ENCODE measurements at places on chromosomes 11 and 22.
A peak's percentile ranks its signal among the peaks of the same experiment; 100 is the strongest.

GRCh38 chr22:46737976-46738646, at the start of gene CERK:
Gene CERK, minus strand, starts transcription at chr22:46738252. Its CDS starts 104 bp downstream, at chr22:46738148.
- DNase-seq, result peak; percentile 51

DNA sequence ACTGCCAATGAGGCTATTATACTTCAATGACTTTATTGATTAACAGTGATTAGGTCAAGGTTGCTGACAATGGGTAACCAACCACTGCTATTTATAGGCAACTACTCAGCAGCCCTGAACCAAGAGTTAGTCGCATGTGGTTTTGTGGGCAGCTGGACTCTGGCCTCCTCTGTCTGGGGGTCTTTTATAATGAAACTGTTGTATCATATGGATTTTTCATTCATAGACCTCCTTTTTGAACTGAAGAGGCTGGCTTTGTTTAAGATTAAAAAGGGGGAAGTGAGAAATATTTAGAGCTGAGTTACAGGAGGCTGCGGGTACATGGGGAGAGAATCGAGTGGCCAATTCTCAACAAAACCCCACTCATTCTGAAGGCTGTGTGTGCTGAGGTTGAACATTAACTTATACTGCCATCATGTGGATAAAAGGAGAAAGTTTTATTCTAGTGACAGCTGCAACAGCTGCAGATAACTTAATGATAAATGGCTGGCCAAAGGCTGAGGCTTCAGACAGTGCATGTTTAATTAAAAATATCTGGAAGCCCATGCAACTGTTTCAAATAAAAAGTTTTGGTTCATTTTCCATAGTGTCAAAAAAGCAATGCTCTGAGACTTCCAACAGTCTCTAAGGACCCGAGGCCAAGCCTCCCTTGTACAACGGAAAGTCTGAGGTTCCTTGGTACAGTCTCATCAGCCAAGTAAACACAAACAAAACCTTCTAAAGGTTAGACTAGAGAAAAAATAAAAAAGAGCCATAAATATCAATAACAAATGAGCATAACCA, 682.6 kb downstream of the KCNA4 start:
- no peak for DNase-seq

GRCh38 chr11:131662993-131663392, 292.6 kb downstream of the NTM start:
- no peak for DNase-seq

- no peak for DNase-seq
These were observed 315.1 kb downstream of the LARGE1 start for GRCh38 chr22:33605221-33605620.

DNA sequence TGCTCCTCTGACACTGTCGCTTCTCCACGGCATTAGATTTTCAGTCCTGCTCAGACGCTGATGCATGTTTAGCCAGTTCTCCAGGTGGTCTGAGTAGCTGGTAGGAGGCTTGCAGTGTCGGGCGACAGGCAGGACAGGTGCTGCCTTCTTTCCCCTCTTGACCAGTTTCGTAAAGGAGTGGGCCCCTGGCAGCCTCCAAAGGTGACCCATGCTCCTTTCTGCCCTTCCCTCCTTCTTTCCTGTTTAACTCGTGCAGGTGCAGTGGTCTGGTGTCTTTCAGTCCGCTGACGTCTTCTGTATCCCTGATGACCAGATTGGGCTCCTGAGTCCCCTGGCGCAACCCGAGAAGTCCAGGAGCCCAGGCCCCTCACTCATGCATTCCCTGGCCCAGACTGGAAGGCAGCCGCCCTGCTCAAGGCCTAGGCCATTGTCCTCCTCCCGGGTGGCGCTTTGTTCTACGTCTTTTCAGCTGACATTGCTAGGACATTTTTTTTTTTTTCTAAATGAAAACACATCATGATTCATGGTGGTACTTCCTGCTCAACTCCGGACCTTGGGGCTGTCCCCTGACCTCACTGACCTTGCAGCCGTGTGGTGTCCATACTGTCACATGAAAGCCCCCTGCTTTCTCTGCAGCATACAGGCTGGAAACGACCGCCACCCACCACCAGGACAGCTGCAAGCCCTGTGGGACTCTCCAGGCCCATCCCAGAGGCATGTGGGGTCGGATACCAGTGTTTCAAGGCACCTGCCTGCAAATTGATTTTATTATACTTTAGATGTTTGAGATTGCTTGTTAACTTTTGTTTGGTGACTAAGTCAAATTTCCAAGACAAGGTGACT, 25.5 kb upstream of the TXNRD2 start:
- DNase-seq, result no peak

- no peak for DNase-seq
These were observed 612 bp downstream of the GTSE1 start for GRCh38 chr22:46297151-46297812.

DNA sequence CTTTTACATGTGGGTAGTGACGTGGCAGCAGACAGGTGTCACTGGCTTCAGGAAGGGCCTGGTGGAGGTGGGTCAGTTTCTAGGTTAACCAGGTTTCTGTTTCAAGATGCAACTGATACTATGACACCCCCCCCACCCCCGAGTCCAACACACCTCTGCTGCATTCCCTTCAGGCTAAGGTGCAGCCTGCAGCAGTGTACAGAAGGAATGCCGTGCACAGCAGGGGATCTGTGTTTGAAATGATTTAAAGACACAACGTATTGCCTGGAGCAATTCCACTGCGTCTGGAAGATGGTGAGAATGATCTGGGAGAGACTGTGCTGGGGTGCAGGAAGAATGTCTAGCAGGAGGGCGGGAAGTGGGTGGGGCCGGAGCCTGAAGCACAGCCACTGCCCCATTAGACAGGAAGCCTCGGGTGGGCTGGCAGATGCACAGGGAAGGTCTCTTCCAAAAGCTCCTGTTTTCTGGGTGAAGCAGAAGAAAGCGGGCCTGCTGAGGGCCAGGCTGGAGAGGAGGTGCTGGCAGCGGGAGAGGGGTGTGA, 11.9 kb upstream of the TESMIN start:
- no peak for DNase-seq

DNA sequence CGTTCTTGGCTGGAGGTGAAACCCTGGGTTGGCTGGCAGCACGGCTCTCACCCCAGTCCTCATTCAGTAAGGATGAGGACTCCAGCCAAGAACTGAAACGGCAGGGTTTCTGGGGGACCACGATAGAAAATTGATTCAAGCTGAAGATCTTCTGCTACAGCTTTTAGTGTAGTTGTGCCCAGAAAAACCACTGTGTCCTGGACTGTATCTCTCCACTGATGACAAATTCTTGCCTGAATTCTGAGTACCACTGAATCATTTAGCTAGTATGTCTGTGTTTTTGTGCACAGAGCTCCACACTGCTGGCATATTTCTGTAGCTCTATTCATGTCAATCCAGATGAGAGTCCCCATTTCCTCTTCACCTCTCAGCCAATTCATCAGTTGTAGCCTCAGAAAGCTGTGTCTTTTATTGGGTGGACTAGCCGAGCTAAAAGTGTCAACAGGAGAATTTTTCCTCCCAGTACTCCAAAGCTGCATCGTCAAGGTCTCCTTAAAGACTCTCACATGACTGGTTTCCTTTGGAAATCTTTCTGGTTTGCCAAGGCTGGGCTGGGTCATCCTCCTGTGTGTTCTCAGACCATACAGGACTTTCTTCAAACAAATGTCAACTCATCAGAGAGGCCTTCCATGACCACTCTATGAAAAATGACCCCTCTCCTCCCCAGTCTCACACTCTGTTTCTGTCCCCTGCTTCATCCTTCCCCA, 144.6 kb downstream of the LDLRAD3 start:
- DNase-seq, result no peak

DNA sequence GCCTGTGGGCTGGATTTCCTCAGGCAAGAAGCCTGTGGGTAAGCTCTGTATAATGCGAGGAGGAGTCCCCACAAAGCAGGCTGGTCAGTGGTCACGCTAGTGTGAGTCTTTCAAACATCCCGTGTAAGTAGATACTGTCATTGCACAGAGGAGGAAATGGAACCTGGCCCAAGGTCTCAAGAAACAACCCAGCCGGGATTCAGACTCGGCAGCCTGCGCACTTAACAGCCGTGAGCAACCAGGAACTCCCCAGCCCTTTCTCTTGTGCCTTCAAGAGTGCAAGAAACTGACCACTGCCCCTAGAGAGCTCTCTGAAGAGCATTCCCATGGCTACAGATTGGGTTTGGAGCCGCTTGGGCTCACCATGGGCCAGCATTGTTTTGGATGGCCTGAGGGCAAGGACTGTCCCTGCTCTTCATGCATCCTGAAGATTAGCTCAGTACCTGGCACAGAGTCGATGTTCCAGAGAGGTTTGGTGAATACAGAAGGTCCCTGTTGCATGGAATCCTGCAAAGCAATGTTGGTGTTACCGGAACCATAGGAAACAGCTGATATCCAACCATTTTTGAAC, 6.0 kb downstream of the MPST start:
- no peak for DNase-seq

DNA sequence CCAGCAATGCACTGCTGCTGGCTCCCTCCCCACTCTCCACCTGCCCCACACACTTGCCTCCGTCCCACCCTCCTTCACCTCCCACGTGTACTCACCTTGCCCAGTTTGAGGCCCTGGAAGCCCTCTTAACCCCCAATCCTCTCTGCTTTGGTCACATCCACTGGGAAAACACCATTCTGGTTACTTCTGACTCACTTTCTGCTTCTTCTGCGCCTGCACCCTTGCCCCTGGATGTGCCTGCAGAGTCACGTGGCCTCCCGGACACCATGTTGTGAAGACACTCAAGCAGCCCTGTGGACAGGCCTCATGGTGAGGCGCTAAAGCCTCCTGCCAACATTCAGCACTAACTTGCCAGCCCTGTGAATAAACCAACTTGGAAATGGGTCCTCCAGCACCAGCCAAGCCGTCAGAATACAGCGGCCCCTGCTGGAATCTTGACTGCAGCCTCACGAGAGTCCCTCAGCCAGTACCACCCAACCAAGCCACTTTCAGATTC, 2.6 kb upstream of the NAALADL1 start:
- no peak for DNase-seq

- no peak for DNase-seq
These were observed 14.2 kb downstream of the RTL6 start for GRCh38 chr22:44483878-44484277.

- DNase-seq, result no peak
These were observed 414.4 kb upstream of the CADM1 start for GRCh38 chr11:115918576-115918975.

DNA sequence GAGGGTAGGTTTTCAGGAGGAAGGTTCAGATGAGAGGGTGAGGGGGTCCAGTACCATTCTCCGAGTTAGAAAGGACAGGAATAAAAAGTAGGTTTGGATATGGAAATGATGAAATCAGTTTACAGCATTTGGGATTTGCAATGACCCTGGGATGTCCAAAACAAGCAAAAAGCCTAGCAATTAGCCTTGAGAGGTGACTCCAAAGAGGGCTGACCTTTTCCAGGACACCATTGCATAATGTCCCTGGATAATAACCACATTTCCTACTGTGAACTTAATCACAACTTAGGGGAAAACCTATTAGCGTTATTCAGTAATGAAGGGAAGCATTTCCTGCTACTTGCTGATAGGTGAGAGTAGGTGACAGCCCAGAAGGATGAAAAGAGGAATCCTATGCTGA, 101.4 kb upstream of the ARHGAP42 start:
- no peak for DNase-seq

DNA sequence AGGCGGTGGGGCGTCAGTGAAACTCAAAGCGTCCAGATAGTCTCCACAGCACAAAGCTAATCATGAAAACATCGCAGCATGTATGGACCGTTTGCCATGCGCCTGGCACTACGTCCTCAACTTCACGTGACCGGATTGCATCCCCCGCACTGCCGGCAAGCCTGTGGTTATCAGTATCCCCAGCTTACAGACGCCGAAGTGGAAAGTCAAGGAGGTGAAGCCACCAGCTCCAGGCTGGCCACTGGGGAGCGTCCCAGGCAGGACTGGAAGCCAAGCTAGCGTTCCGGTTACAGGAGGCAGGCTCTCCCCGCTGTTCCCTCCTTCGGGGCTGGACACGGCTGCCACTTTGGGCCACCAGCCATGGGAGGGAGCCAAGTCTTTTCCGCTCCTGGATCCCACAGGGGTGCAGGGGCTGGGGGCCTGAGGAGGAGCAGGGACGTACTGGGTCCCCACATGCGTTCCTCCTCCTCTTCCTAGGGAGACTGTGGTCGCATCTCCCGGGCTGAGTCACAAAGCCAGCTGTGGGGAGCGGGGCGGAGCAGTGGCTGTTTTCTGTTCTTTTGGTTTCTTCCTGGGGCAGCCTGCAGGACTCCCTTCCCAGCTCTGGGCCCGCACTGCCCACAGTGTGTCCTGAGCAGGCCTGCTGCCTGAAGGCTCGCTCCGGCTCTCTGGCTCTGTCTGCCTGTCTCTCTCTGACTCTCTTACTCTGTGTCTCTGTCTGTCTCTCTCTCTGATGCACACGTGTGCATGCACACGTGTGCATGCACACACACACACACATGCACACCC, 4.3 kb upstream of the OSBPL5 start:
- no peak for DNase-seq

GRCh38 chr11:117002639-117003299, 95.5 kb downstream of the SIK3 start:
- DNase-seq, result no peak

DNA sequence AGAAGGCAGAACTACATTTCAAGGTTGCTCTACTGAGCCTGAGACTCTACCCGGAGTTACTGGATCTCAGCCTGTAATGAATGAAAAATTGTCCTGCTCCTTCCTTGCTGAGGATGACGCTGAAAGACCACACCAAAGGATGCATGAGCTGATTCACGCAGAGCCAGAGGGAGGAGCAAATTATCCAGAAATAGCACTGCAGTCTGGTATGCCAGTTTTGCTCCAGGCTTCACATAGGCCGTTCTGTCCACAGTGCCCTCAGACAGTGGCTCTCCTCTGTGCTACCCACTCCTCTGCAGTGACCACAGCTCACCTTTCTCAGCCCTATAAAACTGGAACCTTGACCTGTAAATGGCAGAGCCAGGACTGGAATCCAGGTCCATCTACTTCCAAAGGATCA, 79.3 kb upstream of the GALNT18 start:
- DNase-seq, result no peak

DNA sequence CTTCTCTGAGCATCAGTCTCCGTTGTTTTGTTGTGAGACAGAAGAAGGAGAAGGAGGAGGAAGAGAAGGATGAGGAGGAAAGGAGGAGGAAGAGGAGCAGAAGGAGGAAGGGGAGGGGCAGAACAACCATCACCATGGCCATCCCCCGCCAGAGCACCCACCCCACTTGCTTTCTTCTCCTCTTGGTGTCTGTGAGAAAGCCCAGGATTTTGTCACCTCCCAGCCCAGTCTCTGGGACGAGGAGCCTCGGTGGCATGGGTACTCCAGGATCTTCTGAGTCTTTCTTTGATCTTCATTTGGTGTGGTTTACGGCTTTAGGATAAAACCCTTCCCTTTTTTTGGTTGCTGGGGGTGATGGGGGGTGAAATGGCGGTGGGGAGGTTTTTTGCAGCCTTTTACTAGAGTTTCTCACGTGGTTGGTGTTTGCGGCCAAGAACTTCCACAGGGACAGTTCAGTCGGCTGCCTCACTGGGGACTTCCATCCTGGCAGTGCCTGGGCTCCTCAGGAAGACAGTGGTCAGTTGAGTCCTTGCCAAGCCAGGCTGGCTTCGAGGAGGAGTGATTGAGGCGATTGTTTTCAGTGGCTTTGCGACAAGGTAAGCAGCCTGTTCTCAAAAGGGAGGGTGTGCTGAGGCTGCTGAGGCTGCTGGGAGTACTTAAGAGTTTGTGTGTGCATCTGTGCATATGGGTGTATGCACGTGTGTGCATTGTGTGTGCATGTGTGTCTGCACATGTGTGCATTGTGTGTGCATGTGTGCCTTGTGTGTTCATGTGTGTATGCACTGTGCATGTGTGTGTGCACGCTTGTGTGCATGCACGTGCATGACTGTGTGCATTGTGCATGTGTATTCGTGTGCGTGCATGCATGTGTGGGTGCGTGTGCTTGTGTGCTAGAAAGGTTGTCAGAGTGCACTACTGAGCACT, 567.5 kb downstream of the TBC1D22A start:
- no peak for DNase-seq
